A549 treated with CpdA at 1 μM for 4 hours (cell line): ENCODE measurements at places on chromosomes 12 and 14. TPM values are rescaled to one million over a fixed set of nuclear protein-coding genes. Genes with fewer than 3 reads are reported as not detected.

Gene PLBD1
- total RNA-seq, result 3.6 to 5.6 TPM (median 4.0 TPM) in 5 replicates

Gene C12orf54
- not detected in 5 replicates for total RNA-seq

Gene KRT82
- not detected in 5 replicates for total RNA-seq

Gene FAM222A
- 3.1 to 7.6 TPM (median 6.5 TPM) in 5 replicates for total RNA-seq

Gene IFNG-AS1
- total RNA-seq, result not detected in 5 replicates

Gene ENDOU
- total RNA-seq, result not detected in 5 replicates

Gene PRR13
- total RNA-seq, result 303 to 418 TPM (median 388 TPM) in 5 replicates

Gene ATXN3
- total RNA-seq, result 19.1 to 47.3 TPM (median 23.8 TPM) in 5 replicates

Gene ISCU
- 87.7 to 117 TPM (median 96.6 TPM) in 5 replicates for total RNA-seq

Gene ZCCHC8
- total RNA-seq, result 25.7 to 27.5 TPM (median 26.4 TPM) in 5 replicates

Gene LMO3
- not detected in 5 replicates for total RNA-seq

Gene RTL1
- total RNA-seq, result 0.23 to 0.35 TPM (median 0.31 TPM) in 5 replicates

Gene SERPINA9
- total RNA-seq, result 0.03 TPM in 1 of 5 replicates, not detected in the others

Gene TMEM52B
- total RNA-seq, result 0.05 to 0.47 TPM (median 0.23 TPM) in 4 of 5 replicates, not detected in the other

Gene TAS2R31
- 0.08 to 0.13 TPM in 2 of 5 replicates, not detected in the others for total RNA-seq

Gene MYH6
- not detected in 5 replicates for total RNA-seq

Gene LDHB
- total RNA-seq, result 1,436 to 1,656 TPM (median 1,531 TPM) in 5 replicates

Gene KCNC2
- total RNA-seq, result not detected in 5 replicates

Gene RNASE1
- 0.16 to 0.35 TPM (median 0.24 TPM) in 3 of 5 replicates, not detected in the others for total RNA-seq

Gene NANOG
- not detected in 5 replicates for total RNA-seq

Gene ANO4
- total RNA-seq, result 0.03 to 0.15 TPM (median 0.05 TPM) in 3 of 5 replicates, not detected in the others

Gene MANSC1
- total RNA-seq, result 3.8 to 4.8 TPM (median 3.9 TPM) in 5 replicates

Gene ACSS3
- 0.01 TPM in 1 of 5 replicates, not detected in the others for total RNA-seq

Gene IFNG
- total RNA-seq, result not detected in 5 replicates

Gene AQP6
- total RNA-seq, result not detected in 5 replicates

Gene ACOT6
- total RNA-seq, result not detected in 5 replicates

Gene MMP19
- total RNA-seq, result 0.06 to 0.22 TPM (median 0.15 TPM) in 4 of 5 replicates, not detected in the other

Gene ACACB
- total RNA-seq, result 4.4 to 8.0 TPM (median 6.8 TPM) in 5 replicates

Gene LRRC43
- total RNA-seq, result 0.14 to 0.24 TPM (median 0.17 TPM) in 3 of 5 replicates, not detected in the others

Gene TTC7B
- total RNA-seq, result 16.8 to 24.2 TPM (median 22.0 TPM) in 5 replicates

Gene FOXG1
- 0.09 to 0.17 TPM (median 0.10 TPM) in 5 replicates for total RNA-seq

Gene OAS2
- total RNA-seq, result 0.22 to 0.38 TPM (median 0.30 TPM) in 5 replicates

Gene SLC10A1
- total RNA-seq, result not detected in 5 replicates

Gene CISTR
- total RNA-seq, result not detected in 5 replicates

Gene PLA2G1B
- total RNA-seq, result not detected in 5 replicates

Gene SPX
- total RNA-seq, result 1.3 to 2.1 TPM (median 2.0 TPM) in 5 replicates

Gene C12orf50
- 0.05 to 0.19 TPM (median 0.13 TPM) in 3 of 5 replicates, not detected in the others for total RNA-seq

Gene LGR5
- 0.08 TPM in 1 of 5 replicates, not detected in the others for total RNA-seq

Gene FLRT2
- total RNA-seq, result 3.3 to 5.0 TPM (median 3.8 TPM) in 5 replicates

Gene PDE6H
- not detected in 5 replicates for total RNA-seq

Gene PPFIA2
- not detected in 5 replicates for total RNA-seq

Gene GDF3
- total RNA-seq, result not detected in 5 replicates

Gene SLC25A47
- total RNA-seq, result not detected in 5 replicates

Gene SLC35E3
- 5.7 to 17.1 TPM (median 13.2 TPM) in 5 replicates for total RNA-seq

Gene OAS1
- total RNA-seq, result 41.9 to 76.3 TPM (median 65.0 TPM) in 5 replicates

Gene BIN2
- total RNA-seq, result 0.07 to 0.09 TPM in 2 of 5 replicates, not detected in the others

Gene PEX5
- 31.1 to 37.0 TPM (median 33.4 TPM) in 5 replicates for total RNA-seq

Gene PRH2
- 0.24 to 0.34 TPM (median 0.31 TPM) in 3 of 5 replicates, not detected in the others for total RNA-seq

Gene OR10G2
- not detected in 5 replicates for total RNA-seq

Gene KLHDC2
- 28.3 to 34.5 TPM (median 33.5 TPM) in 5 replicates for total RNA-seq

Gene GUCY2C
- total RNA-seq, result 0.01 TPM in 1 of 5 replicates, not detected in the others

Gene CCDC177
- total RNA-seq, result not detected in 5 replicates

Gene TBX5
- not detected in 5 replicates for total RNA-seq

Gene LRRC10
- not detected in 5 replicates for total RNA-seq

Gene PROX2
- total RNA-seq, result not detected in 5 replicates

Gene RFC5
- total RNA-seq, result 40.7 to 49.0 TPM (median 41.7 TPM) in 5 replicates
